ENCODE measurements at places on chromosomes 11 and 22. TPM values are rescaled to one million over a fixed set of nuclear protein-coding genes. Genes with fewer than 3 reads are reported as not detected.

Gene ASCL2
- 0.98 TPM for total RNA-seq

Gene ZFP91
- 77.1 TPM for total RNA-seq

Gene APOL5
- not detected for total RNA-seq

Gene EXPH5
- 1.0 TPM for total RNA-seq

Gene DNAJB7
- total RNA-seq: not detected

Gene SYT13
- total RNA-seq: not detected

Gene ART1
- not detected for total RNA-seq

Gene HMGXB4
- 13.3 TPM for total RNA-seq

Gene OR56A4
- not detected for total RNA-seq

Gene SUSD2
- 0.82 TPM for total RNA-seq

Gene P2RY2
- not detected for total RNA-seq

Gene MYEOV
- total RNA-seq: 23.6 TPM

Gene SLC35F2
- 3.9 TPM for total RNA-seq

Gene SWAP70
- total RNA-seq: 48.8 TPM

Gene MOV10L1
- total RNA-seq: 1.3 TPM

Gene SPI1
- total RNA-seq: 20.3 TPM

Gene LRRC56
- total RNA-seq: not detected

Gene SNU13
- total RNA-seq: 87.2 TPM

Gene GGTLC3
- total RNA-seq: not detected
